Cerebellar nuclear complex (tissue), 1 donor: ENCODE measurements at places on chromosomes 13 and 19.
A peak's percentile ranks its signal among the peaks of the same experiment; 100 is the strongest.

- no peak for DNase-seq
These were observed 443.1 kb upstream of the SPRY2 start for GRCh38 chr13:80783926-80784565.

- no peak for DNase-seq
These were observed 7.0 kb downstream of the RCN3 start for GRCh38 chr19:49534632-49535385.

GRCh38 chr13:101230271-101230890 is 185.9 kb downstream of the NALCN start:
- peak; percentile 84 for DNase-seq

DNA sequence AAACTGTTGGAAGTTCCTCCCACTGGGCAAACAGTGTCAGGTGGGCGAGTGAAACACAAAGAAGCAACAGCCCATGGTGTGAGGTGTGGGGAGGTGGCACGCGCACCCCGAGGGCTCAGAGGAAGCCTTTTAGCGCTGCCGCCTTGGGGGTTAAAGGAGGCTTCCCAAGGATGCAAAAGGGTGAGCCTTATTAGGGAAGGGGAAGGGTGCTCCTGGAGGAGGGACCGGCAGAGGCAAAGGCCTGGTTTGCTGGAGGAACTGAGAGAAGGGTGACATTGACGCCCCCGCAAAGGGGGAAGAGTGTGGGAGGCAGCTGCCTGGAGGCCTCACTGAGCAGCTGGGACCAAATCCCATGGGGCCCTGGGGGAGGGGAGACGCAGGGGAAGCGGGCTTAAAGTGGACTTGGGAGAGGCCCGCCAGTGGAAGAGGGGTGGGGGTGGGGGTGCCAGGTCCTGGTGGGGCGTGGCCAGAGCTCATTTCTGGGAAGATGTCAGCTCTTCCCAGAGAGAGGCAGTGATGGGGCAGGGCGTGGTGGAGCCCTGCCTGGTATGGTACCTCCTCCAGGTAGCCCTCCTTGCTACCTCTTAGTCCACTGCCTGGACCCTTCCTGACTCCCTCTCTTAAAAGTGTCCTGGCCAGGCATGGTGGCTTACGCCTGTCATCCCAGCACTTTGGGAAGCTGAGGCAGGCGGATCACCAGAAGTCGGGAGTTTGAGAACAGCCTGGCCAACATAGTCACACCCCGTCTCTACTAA is 12.0 kb upstream of the FCHO1 start:
- DNase-seq = no peak

GRCh38 chr19:5380215-5380919 is 39.8 kb upstream of the PTPRS start:
- no peak for DNase-seq

GRCh38 chr13:100197591-100198365 is 108.9 kb downstream of the PCCA start:
- no peak for DNase-seq

DNA sequence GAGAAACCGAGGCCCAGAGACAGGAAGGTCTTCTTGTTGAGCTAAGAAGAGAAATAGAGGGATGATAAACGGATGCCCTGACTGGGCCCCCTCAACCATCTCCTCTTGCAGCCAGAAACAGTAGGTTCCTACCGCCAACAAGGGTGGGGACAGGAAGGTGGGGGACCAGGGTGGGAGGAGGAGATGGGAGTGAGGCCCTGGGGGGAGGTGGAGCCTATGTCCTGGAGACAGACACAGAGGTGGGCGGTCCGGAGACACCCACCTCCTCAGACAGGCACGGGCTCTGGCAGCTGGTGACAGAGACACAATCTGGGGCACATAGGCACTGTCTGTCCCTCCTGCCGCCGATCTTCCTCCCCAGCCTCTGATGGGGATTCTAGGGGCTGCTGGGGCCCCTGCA is 16.9 kb downstream of the GADD45B start:
- DNase-seq = no peak

DNA sequence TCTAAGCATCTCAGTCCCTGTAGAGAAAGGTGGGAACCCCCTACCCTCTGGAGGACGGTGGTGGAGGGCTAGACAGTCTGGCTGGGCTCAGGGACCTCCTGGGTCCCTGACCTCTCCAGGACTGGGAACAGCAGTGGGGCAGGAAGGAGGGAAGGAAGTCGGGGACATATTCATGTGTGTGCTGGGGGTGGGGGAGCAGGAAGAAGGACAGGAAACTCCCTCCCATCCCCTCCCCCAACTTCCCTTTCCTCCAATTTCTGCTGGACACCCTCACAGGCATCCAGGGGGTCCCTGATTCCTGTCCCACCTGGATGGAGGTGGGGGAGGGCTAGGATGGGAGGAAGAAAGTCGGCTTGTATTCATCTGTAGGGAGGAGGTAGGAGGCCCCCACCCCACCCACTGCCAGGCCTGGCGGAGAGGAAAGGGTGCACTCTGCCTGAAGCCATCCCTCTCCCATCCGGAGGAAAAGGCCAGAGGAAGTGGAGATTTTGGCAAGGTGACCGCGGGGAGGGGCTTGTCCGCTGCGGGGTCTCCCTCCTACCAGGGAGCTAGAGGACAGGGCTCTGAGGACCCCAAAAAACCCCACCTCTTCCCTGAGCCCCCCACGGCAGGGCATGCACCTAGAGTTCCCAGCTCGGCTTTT is 2.3 kb downstream of the NOVA2 start:
- no peak for DNase-seq

DNA sequence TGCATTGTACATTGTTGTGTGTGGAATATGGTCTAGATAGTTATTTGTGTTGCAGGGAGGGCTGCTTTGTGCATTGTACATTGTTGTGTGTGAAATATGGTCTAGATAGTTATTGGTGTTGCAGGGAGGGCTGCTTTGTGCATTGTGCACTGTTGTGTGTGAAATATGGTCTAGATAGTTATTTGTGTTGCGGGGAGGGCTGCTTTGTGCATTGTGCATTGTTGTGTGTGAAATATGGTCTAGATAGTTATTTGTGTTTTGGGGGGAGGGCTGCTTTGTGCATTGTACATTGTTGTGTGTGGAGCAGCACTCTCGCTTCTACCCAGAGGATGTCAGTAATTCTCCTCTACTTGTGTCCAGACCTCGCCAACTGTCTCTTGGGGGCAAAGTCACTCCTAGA is 36.3 kb upstream of the ZNF835 start:
- DNase-seq = no peak

DNA sequence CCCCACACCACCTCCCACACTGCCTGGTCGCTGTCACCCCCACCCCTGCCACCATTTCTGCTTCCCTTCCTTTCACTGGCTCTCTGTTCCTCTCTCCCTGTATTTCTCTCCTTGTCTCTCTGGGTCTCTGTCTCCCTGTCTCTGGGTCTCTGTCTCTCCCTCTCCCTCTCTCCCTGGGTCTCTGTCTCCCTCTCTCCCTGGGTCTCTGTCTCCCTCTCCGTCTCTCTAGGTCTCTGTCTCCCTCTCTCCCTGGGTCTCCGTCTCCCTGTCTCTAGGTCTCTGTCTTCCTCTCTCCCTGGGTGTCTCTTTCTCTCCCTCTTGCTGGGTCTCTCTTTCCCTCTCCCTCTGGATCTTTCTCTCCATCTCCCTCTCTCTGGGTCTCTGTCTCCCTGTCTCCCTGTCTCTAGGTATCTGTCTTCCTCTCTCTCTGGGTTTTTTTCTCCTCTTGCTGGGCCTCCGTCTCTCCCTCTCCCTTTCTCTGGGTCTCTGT is 21.6 kb downstream of the KLHL26 start:
- DNase-seq = no peak

DNA sequence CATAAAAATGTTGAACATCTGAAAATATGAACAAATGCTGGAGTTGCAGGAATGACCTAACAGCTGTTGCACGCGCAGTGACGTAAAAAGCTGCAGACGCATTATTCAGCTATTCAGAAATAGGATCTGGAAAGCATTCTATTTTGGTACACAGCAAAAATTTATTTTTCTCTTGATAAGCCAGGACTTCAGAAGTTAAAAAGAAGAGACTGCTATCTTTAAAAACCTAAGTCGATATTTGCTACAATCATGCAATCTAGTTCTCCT is 36.9 kb upstream of the STARD13 start:
- DNase-seq = no peak

GRCh38 chr19:45382426-45382825 is 12.1 kb upstream of the ERCC2 start:
- DNase-seq = no peak

GRCh38 chr13:24036115-24036514 is 124.4 kb upstream of the SPATA13 start:
- no peak for DNase-seq

DNA sequence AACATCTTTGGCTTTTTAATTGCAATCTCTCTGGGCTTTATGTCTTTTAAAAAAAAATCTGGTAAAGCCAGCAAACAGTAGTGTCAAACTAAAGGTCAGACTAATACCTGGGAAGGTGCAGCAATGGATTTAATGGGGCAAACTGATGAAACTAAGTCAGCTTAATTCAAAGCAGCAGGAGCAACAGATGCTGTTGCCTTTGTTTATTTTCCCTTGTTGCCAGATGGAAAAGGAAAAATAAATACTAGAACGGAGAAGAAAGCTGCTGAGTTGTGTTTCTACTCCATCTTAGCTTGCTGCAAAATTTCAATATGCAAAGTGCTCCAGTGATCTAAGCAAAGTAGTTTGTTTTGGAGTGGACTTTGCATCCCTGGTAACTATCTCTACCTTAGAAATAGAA is 1097.8 kb downstream of the PCDH17 start:
- no peak for DNase-seq

GRCh38 chr19:55601084-55601483 is 996 bp downstream of the ZNF524 start:
- DNase-seq = no peak

GRCh38 chr19:33947265-33947964 is 150.7 kb downstream of the KCTD15 start:
- no peak for DNase-seq

DNA sequence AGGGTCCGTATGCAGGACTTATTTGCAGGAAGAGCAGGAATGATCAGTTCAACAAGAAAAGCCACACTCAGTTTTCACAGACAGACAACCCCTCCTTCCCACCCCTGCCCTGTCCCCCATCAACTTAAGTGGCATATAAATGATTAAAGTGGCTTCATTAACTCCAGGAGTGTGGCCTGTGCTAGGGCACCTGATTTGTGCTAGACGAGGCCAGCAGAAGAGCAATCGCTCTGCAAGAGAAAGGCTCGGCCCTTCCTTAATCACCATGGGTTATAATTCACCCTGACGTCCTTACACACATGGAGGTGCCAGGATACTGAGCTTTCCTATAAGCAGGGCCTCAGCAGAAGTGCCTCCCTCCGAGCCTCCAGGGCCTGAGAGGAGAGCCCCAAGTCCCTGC is 14.6 kb downstream of the C19orf12 start:
- no peak for DNase-seq

DNA sequence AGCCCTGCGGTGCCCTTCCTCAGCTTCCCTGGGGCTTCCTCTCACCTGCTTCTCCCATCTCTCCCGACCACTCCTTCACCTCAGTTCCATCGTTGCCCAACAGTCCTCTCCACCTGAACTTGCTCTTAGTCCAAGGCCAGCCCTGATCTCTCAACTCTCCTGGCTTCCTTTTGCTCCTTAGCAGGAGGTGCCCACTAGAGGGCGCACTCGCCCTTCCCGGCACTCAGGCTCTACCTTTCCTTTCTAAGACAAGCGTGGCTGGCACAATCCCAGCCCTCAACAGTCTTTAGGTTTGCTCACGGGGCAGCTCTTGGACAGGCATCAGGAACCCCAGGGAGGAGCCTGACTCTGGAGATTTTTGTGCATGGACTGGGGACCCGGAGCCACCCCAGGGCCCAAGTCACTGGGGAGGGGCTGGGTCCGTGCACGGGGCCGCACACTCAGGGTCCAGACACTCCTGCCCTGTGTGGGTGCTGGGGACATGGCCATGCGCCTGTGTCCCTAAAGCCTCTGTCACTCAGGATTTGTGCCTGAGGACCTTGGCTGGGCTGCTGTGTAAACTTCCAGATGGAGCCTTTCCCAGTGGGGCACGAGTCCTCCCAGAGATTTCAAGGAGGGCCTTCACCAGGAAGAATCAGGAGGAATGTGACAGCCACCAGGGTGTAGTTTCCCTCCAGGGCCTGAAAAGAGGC is 12.1 kb upstream of the CEACAM8 start:
- DNase-seq = peak; percentile 14

GRCh38 chr13:46492946-46493345 is 60.0 kb upstream of the LRCH1 start:
- DNase-seq = no peak
